ENCODE measurements at places on chromosomes 5 and 9.

DNA sequence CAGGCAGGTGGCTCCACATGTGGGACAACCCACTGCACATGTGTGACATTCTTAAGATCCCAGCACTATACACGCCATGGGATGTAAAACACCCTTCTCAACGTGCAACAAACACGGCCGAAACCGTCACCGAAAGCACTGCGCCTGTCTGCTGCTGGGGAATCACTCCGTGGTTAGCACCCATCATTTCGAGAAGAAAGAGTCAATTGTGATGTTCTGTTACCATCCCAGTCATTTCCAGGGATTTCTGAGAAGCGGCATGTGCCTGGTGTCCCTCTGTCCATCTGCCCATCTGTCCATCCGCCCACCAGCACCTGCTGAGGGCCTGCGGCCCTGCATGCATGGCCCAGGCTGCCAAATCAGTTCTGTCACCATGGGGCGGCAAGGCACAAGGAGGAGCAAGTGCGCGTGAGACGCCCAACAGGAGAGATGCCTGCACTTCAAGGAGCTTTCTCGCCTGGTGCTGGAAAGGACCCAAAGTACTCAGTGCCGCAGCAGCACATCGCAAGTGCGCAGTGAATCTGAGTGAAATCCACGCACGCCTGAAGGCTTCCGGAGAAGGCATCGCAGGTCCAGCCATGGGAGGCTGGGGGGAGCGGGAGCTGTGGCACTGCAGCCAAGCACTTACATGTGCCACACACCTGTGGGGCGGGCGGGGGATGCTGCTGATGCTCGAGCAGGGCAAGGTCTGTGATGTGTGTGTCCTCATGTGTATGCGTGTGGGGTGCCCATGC is 38.0 kb downstream of the VAV2 start:
- no peak for DNase-seq

DNA sequence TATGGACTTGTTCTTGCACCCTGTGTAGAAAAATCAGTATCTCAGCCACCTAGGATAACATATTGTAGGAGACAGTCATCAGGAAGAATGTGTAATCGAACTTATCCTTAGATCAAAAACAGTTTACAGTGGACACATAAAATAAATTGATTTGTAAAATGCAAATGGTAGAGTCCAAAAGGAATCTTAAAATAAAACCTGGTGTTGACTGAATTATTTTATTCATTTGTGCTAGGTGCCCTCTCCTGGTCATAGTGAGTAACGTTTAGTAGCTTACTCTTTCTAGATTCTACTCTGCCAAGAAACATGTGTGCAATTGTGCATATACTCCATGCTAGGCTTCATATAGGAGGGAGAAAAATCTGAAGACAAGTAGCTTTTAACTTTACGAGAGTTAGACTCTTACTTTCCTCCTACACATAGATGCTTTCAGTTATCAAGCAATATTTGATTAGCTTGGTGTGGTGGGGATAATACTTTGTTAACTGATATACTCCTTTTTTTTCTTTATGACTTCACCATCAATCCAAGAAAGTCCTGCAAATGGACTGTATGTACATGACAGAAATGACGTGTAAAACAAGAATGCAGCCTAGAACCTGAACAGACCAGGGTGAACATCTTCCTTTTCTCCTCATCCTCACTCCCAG is 23.7 kb upstream of the LOX start:
- DNase-seq: no peak

GRCh38 chr5:89117124-89117644 is 234.2 kb upstream of the MEF2C start:
- no peak for DNase-seq

DNA sequence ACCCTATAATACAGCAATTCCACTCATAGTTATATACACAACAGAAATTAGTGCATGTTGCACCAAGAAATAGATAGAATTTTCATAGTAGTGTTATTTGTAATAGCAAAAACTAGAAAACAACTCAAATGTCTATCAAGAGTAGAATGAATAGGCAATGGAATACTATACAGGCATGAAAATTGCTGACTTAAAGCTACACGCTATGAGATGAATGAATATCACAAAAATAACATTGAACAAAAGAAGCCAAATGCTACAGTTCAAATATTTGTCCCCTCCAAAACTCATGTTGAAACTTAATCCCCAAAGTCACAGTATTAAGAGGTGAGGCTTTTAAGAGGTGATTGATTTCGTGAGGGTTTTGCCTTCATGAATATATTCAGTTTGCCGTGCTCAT is 215.1 kb downstream of the FRMD3 start:
- DNase-seq: no peak

GRCh38 chr9:133396952-133397351 is 20.8 kb downstream of the STKLD1 start:
- DNase-seq: no peak

DNA sequence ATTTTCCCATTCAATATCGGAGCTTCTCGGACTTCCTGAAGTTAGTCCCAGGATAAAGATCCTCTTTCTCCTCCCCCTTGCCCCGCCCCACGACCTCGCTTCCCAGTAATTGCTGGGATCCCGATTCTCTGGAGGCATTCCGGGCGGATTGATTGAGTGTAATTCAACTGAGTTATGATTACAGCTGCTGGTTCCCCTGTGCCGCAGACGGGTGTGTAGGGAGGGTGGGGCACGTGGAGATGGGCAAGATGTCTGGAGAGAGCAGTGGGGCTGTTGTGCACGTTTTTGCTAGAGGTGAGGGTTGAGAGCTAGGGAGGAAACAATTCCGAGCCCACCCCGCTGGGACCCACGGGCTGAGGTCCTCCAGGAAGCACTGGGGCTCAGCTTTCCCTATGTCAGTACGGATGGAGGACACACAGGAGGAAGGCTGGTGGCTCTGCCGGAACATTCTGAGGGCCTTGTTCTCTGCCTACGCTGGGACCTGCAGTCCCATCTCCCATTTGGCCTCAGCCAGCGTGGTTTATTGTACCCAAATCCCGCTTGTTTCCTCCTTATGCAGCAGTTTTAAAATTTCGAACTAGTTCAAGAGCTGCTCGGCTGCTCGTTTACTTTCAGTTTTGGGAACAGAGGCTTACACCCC is 2.4 kb upstream of the DMRT2 start:
- no peak for DNase-seq

- no peak for DNase-seq
These were observed 57.4 kb upstream of the PTCH1 start for GRCh38 chr9:95574176-95574575.

- peak; percentile 51 for DNase-seq
These were observed 34.0 kb upstream of the NCS1 start for GRCh38 chr9:130138171-130138653.
